Cortex of kidney (tissue), 1 donor: ENCODE measurements at places on chromosomes 5 and 9.

- DNase-seq: no peak
Measured at GRCh38 chr5:140690376-140690932, 716 bp downstream of the HARS1 start.

DNA sequence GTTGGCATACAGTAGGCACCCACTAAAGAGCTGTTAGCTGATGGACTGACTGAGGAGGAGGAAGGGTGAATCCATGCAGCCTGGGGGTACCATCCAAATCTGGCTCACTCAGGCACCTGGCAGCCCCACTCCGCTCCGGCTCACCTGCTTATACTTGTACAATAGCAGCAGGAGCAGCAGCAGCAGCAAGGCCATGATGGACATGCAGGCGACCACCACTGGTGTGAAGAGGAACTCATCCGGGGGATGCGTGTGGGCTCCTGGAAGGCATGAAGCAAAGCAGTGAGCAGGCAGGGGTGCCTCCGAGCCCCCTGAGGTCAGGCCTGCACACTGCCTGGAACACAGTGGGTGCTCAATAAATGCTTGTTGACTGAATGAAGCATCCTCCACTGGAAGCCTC is 18.3 kb downstream of the CSF1R start:
- DNase-seq: no peak

DNA sequence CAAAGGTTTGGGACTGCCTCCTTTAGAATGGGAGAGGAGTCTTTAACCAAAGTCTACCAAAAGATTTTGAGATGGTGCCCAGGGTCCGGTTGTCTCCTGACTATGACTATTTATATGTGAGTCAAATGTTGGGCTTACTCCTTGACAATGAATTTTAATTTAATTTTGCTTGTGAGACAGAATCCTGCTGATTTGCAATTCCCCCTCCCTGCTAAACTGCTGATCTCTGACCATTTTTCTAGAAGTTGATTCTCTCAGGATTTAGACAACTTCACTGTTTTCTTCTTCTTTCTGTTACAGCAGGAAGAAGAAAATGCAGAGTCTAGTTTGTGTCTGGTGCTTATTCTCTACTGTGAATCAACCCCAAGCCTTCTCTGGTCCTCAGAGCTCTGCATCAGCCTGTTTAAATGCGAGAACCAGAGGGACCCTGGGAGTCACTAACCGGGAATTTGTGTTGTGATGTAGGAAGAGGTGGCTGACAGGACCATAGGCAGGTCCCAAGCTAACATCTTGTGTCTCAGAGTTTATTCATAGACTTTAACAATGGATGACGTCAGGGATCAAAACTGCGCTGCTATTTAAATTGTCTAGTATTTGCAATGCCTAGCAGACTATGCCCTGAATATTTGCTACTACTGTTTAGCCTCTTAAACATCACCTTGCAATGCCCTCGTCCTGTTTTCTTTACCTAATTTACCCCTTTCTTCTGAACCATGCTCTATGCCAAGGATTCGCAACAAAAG is 124.0 kb upstream of the TAF11L2 start:
- no peak for DNase-seq

DNA sequence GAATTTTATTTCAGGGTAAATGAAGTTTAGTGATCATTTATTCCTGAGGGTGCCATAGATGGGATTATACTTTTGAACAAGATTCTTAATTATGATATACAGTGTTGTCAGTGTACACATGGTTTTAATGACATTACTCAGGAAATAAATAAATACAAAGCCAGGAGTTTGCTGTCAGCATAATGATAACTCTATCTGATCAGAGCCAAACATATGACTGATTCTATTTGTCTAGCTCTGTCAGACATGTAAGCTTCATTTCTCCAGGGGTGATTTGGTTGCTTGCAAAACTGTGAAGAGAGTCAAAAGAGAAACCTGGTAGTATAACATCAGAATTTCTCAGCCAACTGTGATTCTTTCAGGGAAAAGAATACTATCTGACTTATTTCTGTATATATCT is 1425.8 kb upstream of the C9orf72 start:
- no peak for DNase-seq

GRCh38 chr5:17434982-17435381 is 63.0 kb upstream of the TAF11L2 start:
- no peak for DNase-seq

GRCh38 chr9:134434894-134435506 is 108.7 kb downstream of the RXRA start:
- DNase-seq: no peak

DNA sequence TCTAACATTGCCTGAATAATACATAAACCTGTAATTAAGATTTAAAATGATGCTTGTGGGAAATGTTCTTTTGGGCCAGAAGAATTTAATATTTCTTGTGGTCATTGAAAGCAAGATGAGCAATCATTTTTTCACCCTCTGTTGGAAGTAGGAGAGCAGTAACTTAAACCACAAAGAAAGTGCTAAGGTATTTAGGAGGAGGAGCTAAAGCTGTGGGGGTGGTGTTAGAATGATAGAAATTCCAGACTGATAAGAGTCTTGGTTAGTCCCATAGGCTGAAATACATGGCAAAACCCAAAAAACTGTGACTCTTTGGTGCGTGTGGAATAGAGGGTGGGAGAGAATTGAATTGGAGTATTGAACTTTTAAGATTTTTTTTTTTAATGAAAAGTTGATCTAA is 247.0 kb downstream of the YTHDC2 start:
- DNase-seq: no peak

GRCh38 chr9:134152022-134152448 is 12.3 kb downstream of the RNU6ATAC start:
- no peak for DNase-seq

GRCh38 chr5:60805463-60805862 is 38.6 kb downstream of the ELOVL7 start:
- DNase-seq: no peak

DNA sequence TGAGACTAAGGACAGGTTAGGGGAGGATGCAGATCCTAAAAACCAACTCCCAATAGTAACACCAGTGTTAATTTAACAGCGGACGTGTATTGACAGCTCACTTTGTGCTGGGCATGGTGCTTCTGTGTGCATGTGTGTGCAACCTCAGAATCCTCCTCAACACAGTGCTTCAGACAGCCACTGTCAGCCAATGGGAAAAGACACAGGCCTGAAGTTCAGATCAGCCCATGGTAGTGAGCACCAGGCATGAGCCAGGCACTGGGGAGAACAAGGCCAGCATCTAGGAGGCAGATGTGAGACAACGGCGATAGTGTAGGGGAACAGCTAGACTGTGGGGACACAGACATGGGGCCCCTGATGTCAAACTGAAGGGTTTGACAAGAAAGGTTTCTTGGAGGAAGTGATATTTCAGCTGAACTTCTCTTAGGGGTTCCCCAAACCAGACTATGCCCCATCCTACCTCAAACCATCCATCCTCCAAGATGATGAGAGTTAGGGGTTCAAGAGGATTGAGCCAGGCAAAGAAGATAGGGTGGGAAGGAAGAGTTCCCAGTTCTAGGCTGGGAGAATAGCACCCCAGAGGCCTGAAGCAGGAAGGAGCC is 71.5 kb upstream of the PSD2 start:
- DNase-seq: no peak

DNA sequence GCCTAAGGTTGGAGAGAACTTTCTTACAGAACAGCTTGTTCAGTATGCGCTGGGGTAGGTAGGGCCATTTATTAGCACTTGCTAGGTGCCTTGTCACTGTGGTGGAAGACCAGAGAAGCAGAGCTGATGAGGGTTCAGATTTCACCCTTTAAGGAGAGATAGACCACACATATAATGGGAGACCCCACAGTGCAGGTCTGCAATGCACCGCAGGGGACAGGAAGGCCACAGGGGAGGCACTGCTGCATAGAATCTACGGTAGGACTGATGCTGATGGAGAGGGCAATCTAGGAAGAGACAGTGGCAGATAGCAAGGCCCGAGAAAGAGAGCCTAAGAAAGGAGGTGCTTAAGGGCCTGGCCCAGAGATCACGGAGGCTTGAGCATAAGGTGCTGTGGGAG is 64.2 kb downstream of the PTPDC1 start:
- no peak for DNase-seq

- DNase-seq: no peak
Measured at GRCh38 chr5:81097713-81098112, 135.4 kb upstream of the CKMT2 start.

DNA sequence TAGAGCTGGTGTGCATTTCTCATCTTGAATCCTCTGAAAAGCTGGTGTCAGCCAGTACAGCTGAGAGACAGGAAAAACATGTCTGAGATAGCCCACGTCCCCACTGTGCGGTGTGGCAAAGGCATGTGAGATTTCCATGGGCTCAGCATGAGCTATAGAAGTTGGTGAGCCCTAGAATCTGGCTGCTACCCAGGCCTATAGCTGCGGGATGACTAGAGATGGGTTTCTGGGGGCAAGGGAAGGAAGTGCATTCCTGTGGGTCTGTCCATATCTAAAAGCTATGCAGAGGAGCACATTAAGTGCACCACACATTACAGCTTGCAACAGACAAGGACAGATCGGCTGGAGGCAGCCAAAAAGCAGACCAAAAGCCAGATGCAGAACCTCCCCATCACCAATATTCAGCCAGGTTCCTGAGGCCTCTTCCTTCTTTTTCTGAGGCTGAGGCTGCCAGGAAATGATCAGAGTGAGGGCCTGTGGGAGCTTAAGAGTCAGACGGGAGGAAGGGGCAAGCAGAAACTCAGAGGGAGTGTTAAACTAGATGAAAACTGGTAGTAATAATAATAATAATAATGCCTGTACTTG is 55.8 kb upstream of the RANBP3L start:
- no peak for DNase-seq

- DNase-seq: no peak
Measured at GRCh38 chr9:78023003-78023741, 8.4 kb downstream of the GNAQ start.

GRCh38 chr5:136538534-136538933 is 173.2 kb upstream of the TRPC7 start:
- no peak for DNase-seq

DNA sequence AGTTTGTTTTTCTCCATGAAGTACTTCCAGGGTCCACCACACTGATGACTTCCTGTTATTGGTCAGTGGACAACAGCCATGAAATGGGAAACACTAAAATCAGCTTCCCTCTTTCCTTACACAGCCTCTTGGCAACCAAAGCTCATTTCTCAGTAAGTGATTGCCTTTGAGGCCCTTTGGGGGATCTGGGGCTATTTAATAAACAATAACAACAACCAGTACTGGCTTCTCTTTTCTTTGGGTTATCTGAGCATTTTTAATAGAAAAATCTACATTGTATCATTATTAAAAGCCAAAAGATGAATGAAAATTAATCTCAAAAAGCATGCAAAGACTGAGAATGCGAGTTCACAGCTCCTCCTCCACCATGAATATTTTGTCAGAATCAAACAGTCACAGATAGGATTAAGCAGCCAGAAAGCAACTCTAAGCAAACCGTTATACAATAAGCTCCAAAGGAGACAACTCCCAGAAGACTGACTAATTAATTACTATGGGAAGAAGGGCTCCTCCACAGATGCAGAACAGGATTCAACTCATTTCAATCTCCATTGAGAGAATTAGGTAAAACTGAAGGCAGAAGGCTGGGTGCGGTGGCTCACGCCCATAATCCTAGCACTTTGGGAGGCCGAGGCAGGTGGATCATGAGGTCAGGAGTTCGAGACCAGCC is 68.3 kb downstream of the SERINC5 start:
- no peak for DNase-seq

- no peak for DNase-seq
Measured at GRCh38 chr9:14251154-14252071, 62.5 kb downstream of the NFIB start.

DNA sequence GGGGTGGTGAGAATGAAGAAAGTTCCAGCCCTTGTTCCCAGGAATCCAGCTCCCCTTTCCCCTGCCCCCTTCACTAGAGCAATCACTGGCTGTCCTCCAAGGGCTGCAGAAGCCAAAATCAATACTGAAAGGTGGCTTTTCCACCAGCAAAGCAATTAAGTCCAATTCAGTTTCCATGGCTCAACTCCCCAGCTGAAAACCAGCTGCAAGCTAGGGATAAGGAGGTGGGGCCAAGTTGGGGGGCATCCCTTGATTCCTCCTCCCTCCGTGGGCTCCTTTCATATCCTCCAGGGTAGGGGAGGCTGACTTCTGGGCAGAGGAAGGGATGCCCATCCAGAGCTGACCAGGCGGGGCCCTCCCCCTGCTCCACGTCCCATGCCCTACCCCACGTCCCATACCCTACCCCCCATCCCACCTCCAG is 22.7 kb downstream of the CAMK2A start:
- DNase-seq: no peak
